ENCODE measurements at places on chromosomes 4 and X.

DNA sequence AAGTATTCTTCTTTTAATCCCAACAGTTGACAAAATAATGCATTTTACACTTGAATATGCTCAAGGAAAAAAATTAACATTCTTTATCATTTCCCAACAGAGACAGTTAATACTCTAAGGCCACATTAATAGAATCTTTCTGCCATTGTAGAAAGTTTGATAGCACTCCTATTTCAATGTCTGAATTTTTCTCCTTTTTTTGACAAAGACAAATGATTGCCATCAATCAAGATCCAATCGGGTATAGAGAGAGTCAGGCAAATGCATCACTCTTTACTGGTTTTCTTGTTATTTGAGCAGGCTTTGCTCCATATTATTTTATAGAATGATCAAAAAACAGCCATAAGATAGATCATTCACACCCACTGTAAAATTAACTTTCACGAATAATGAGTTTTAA, 46.1 kb downstream of the MAB21L2 start:
- no peak for DNase-seq

GRCh38 chr4:69576251-69576877, 63.1 kb downstream of the UGT2A2 start:
- DNase-seq = no peak

GRCh38 chr4:128232719-128233118, 54.9 kb downstream of the PGRMC2 start:
- no peak for DNase-seq

- no peak for DNase-seq
Observed at GRCh38 chr4:109232681-109233080, 69.8 kb downstream of the COL25A1 start.

GRCh38 chr4:110769578-110769977, 146.7 kb upstream of the PITX2 start:
- DNase-seq = no peak

GRCh38 chr4:168622600-168622999, 125.7 kb downstream of the PALLD start:
- DNase-seq = no peak

DNA sequence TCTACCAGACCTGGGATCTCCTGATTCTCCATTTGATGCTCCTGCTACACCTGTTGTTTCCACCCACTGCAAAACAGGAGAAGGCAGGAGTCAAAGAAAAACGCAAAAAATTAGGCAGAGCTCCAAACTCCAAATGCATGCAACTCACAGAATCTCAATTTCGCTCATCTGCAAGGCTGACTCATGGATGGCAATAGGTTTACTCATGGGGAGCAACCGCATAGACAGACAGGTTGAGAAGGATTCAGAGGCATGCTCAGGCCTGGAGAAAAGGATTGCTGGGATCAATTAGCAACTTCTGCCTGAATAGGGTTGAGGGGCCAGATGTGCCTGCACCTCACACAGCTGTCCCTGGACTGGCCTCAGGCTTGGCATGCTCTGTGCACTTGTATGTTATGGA, 231.0 kb downstream of the LDB2 start:
- DNase-seq = no peak

- DNase-seq = no peak
Observed at GRCh38 chr4:172858731-172859230, 309.8 kb upstream of the GALNT7 start.

- DNase-seq = no peak
Observed at GRCh38 chrX:48493890-48494364, 14.9 kb upstream of the PORCN start.

- DNase-seq = no peak
Observed at GRCh38 chr4:117383468-117383867, 298.1 kb upstream of the TRAM1L1 start.

- DNase-seq = no peak
Observed at GRCh38 chrX:44104699-44105098, 131.5 kb upstream of the NDP start.

DNA sequence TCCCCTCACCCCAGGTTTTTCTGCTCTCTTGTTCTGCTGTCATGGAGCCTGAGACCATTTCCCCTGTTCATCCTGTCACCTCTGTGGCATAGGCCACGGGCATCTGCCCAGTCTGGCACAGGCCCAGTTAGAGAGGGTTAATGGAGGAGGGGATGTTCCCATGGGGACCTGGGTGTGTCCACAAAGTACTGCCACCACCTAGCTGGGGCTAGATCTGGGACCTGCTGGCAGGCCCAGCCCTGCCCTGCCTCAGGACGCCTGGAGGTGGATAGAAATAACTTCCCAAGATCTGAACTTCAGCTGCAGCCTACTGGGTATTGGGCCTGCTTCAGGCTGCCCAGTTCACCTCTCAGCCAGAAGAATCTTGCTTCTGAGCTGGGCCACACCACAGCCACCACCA, 13.5 kb downstream of the EFNB1 start:
- no peak for DNase-seq

DNA sequence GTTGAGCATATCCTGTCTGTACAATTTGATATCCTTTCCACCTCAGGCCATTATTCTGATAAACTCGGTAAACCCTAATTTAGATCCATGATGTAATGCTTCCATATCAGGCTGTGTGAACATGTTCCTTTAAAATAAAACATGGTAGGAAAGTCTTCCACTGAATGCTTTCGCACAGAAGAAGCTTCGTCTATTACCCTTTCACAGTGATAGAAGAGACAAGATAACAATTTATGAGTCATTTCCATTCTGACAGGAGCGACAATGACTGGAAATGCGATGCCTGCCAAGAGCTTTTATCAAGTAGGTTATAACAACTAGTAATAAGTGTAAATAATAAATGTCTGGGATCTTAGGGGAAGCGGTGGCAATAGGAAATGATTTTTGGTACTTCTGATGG, 98.8 kb downstream of the TTC29 start:
- DNase-seq = no peak

GRCh38 chr4:162401021-162401420, 237.2 kb upstream of the FSTL5 start:
- no peak for DNase-seq

- DNase-seq = no peak
Observed at GRCh38 chr4:65089666-65090065, 580.6 kb downstream of the EPHA5 start.

- no peak for DNase-seq
Observed at GRCh38 chr4:92120810-92121498, 182.8 kb upstream of the GRID2 start.

DNA sequence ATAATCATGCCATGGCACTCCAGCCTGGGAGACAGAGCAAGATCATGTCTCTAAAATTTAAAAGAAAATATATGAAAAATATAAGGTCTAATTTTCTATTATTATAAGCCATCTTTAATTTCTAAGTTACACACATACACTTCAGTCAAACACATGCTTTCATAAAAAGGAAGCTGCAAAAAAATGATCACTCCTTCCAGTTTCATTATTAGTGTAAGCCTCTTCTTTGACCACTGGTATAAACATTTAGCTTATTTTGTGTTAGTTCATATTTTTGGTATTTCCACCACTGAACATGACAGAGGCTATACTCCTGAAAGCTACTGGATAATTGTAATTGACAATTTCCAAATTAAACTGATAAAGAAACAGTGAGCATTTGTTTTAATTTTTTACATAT, 163.3 kb upstream of the USP38 start:
- no peak for DNase-seq

GRCh38 chrX:81390237-81390636, 188.3 kb downstream of the SH3BGRL start:
- no peak for DNase-seq

- no peak for DNase-seq
Observed at GRCh38 chr4:115275615-115276014, 162.2 kb upstream of the NDST4 start.

DNA sequence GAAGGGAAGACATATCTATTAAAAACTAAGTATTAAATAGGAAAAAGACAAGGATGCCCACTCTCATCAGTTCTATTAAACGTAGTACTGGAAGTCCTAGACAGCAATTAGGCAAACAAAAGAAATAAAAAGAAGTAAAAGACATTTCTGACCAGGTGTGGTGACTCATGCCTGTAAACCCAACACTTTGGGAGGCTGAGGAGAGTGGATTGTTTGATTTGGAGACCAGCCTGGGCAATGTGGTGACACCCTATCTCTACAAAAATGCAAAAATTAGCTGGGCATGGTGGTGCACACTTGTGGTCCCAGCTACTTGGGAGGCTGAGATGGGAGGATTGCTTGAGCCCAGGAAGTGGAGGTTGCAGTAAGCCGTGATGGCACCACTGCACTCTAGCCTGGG, 1071.8 kb downstream of the FAT4 start:
- DNase-seq = no peak

DNA sequence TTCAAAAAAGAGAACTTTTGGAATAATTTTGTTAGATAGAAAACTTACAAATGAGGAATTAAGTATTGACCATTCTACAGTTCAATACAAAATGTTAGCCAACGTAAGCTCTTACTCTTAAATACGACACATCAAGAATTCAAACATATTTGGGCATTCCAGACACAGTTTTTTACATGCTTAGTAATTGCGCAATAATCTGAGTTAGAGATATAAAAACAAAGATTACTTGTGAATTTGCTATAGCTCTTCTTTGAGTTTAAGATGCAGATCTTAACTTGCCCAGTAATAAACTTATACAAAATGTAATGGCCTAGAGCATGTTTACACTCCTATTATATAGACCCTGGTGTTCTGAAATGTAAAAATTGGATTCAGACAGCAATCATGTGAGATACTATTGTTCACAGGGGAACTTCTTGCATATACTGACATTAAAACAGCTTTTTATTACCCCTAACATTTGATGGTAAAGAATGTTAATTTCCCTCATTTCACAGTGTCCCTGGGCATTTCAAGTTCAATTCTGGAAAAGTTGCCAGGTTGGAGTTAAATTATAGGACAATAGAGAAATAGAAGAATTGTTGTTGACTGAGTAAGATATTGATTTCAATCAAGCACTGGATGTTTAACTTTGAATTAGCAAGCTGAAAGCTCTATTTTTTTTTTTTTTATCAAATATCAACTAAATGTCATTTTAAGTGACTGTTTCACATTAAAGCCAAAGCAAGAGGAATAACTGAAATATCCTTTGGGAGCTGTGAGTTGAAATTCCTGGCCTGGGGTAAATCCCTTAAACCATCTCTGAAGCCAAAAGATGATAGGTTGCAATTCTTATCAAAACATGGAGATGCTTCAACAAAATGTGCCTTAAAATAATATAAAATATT, 910 bp downstream of the HPGDS start:
- DNase-seq = no peak

DNA sequence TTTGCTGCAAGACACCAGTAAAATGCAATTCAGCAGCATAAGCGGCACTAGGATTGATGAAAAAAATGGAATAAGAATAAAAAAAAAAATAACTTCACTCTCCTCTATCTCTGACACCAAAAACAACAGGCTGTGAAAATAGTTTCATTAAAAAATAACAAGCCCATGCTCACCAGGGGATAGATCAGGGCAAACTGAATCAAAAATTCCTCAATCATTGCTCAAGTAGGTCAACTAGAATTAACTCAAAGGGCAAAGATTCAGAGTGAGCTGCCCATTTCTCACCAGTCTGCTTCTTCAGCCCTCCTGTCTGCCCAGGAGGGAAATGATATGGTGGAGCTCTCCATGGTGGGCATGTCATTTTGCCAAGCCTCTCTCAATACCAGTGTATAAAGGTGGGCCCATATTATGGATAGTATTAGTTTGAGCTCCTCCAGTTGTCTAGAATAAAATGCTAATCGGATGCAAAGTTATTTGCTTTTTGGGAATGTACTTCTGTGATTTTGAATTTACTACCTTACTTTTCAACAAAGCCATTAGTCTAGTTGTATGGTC, 153.9 kb downstream of the UNC5C start:
- DNase-seq = no peak

DNA sequence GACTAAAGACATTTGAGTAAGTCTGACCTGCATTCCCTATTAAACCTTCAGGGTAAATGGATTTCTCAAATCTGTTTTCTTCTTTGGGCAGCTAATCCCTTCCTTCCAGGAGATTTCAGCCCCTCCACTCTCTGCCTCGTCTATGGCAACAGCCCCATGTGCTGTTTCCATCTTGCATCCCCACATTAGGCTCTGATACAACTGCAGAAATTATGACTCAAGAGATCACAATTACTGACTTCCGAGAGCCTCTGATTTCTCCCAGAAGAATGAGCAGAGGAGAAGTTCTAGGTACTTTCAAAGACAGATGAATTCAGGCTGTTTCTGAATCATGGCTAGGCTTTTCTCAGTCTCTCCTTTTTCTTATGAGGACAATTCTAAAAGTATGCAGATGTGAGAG, 38.7 kb downstream of the RAI2 start:
- DNase-seq = no peak

- DNase-seq = no peak
Observed at GRCh38 chr4:95059663-95060062, 301.9 kb downstream of the BMPR1B start.

- DNase-seq = no peak
Observed at GRCh38 chrX:19611636-19612376, 96.5 kb upstream of the MAP3K15 start.

GRCh38 chr4:79272761-79273160, 53.1 kb downstream of the NAA11 start:
- DNase-seq = no peak
